8988T (cell line): ENCODE measurements at places on chromosomes 4 and X.
A peak's percentile ranks its signal among the peaks of the same experiment; 100 is the strongest.

DNA sequence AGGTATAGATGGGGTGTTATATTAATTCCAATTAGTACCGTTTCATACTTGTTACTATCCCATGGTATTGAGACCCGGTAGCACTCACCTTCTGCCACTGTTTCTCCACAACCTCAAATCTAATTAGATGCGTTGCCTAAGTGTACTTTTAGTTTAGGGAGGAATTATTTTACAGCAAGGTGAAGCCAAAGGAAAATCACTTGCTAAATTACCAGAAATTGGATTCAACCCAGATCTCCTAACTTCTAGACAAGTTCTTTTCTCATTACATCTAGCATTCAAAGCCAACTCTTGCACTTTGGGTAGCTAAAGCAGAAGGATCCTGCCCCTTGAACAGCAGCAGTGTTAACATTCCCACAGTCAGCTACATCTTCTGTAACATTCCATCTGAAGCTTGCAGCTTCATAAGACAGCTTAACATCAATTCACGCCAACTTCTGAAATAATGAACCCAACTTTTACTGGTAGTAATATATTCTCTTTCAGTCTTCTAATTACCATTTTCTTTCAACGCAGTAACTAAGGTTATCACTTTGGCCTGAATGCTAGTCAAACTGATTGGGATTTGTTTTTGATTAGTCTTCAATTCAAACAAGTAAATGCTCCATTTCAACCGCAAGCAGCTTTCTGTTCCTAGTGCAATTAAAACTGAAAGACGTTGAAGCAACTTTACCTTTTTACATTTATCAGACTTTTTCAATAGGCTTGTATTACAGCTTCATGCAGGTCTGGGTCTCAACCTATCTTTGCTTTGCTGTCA is 934 bp upstream of the SEC31A start:
- no peak for DNase-seq

- DNase-seq, result no peak
These were observed 420.3 kb downstream of the FAT4 start for GRCh38 chr4:125735102-125735501.

GRCh38 chr4:66330125-66330524 is 659.8 kb upstream of the EPHA5 start:
- no peak for DNase-seq

- DNase-seq, result no peak
These were observed 47.0 kb upstream of the RAPGEF2 start for GRCh38 chr4:159055833-159056232.

DNA sequence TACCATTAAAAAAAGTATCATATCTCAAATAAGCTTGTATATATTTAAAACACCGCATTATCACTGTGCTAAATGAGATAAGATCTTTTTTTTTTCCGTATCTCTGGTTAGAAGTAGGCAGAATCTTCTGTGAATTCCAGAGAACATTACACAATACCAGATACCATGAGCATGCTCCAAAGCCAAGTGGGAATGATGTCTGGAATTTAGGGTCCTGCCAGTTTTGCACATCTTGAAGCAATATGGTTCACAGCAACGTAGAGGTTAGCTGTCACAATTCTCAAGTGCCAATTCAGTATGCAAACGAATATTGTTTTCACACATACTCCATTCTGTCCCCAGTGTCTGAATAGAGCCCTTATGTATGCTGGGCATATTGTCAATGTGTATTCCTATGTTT is 127.5 kb upstream of the NEIL3 start:
- no peak for DNase-seq

GRCh38 chr4:181006499-181007260 is 1236.5 kb upstream of the TENM3 start:
- DNase-seq, result no peak

DNA sequence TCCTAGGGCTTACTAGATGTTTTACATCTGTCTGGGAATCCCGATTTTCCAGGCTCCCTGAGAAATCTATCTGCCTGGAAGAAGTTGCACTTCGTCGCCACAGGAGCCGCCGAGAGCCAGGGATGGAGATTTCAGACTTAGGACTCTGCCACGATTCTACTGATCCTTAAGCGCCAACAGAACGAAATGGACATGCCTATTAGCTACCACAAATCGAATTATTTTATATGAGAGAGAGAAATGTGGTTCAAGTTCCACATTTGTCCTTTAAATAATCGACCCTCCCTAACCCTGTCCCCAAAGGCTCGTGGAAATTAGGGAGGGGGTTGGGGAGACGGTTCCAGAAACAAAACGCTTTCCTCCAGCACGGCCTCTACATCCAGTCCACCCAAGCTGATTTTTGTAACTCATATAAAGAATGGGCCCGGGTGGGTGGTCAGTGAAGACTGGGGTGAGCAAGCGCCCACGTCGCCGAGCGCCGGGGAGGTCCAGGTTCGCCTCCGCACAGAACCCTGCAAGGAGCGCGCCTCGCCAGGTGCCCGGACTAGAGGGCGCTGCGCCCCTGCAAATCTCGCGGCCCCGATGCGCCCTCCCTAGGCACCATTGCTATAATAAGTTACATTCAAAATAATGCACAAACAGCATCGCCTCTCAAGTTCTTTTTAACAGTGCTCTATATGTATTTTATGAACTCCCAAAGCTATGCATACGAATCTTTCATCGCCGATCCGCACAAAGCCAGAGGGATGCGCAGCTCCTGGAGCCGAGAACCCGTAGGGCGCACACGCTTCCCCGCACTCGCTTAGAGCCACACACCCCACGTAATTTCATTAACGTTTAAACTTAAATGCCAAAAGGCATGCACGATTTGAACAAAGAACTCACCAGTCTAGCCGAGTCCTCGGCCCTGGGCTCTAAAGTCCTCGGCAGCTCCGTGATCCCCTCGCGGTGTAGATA is 2.1 kb upstream of the FAT1 start:
- DNase-seq, result peak; percentile 87

DNA sequence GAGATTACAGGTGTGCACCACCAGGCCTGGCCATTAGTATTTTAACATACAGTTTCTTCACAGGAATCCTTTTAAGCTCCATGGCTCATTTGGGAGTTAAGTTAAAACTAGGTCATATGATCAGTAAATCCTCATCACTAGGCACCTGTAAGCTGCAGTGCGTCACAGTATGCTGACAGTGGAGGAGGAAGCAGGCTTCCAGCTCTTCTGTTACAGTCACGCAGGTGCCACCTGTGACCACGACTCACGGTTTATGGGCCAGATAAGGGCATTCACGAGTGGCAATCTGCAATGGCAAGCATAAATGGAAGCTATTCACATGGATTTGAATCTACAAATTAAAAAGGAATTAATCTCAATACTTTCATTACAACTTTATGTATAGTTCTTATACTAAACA is 129.4 kb upstream of the BCOR start:
- no peak for DNase-seq

DNA sequence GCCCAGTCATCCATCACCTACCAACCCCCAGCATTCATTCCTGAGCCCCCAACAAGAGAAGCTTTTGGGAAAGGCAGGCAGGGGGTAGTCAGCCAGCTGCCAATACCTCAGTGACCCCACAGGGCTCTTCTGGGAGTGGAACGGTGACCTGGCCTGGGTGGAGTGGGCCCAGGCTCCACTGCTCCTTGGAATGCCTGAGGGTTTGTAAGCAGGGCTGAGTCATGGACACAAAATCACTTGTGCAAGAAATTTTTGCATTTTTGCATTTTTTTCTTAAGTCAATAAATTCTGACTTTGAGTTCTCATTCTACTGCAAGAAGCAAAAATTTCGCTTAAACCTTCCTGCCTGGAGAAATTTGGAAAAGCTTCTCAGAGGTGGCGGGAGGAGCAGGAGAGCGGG is 18.5 kb downstream of the SORCS2 start:
- no peak for DNase-seq

GRCh38 chrX:69556060-69557011 is 52.2 kb downstream of the NALF2 start:
- DNase-seq, result no peak

DNA sequence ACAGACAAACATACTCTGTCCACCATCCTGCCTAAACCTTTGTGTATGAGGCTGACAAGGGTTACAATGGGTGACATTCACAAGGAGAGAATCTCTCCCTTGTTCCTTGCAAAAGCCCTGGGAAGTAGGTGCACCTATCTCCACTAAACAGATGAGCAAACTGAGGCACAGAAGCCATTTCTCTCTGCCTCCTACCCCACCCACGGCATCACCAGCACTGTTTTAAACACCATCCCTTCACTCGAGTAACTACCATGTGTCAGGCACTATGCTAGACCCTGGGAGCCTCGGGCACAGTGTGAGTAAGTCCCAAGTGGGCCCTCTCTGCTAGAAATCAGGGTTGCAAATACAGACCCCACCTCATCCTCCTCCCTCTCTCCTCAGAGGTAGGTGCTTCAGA is 899 bp downstream of the LYAR start:
- DNase-seq, result no peak

GRCh38 chrX:119503484-119503861 is 35.2 kb downstream of the SLC25A5 start:
- peak; percentile 55 for DNase-seq

DNA sequence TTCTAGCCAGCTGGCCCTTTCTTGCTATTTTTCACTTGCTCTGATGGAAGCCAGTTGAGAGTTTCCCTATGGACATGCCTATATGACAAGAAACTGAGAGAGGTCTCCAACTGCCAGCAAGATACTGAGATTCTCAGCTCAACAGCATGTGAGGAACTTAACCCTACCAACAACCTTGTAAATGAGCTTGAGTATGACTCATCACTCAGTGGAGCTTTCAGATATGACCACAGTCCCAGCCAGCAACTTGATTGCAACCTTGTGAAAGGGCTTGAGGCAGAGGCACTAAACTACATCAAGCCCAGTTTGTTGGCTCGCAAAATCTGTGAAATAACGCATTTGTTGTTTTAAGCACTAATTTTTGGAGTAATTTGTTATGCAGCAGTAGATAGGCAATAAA is 175.8 kb downstream of the COMMD8 start:
- DNase-seq, result no peak

DNA sequence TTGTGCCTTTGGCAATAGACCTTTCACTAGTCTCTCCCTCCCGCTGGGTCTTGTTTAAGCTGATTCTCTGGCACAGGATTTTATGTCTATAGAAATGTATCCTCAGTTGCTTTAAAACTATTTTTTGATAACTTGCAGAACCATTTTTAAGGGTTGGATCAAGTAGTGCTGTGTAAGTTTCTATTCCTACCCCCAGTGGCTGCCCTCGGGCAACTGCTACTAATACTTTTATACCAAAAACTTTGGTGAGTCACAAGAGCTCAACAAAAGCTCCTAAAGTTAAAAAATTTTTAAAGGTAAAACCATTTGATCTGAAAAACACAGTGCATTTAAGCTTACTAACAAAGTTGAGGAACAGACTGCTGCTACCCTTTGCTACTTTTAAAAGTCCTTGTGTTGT is 1460.6 kb upstream of the PCDH7 start:
- DNase-seq, result no peak

GRCh38 chr4:85477534-85477933 is 2.6 kb downstream of the ARHGAP24 start:
- DNase-seq, result no peak

GRCh38 chr4:56817840-56818491 is 3.5 kb downstream of the SPINK2 start:
- no peak for DNase-seq

- DNase-seq, result no peak
These were observed 86.5 kb upstream of the KLF3 start for GRCh38 chr4:38577462-38577861.

DNA sequence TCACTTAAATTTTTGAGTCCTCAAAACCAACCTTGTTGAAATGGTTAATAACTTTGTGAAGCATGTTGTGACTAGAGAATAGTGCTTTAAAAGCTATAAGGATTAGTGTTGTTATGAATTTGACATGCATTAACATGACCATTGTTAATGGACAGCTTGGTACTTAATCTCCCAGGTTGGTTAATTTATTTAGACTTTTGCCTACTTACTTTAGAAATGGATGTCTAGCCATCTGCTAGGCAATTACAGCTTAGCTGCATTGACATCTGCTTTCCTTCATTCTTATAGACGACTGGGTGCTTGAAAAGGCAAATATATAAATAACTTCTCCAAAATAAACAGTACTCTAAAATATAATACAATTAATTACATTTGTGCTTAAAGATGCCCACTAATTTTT is 368.0 kb downstream of the CCSER1 start:
- no peak for DNase-seq

DNA sequence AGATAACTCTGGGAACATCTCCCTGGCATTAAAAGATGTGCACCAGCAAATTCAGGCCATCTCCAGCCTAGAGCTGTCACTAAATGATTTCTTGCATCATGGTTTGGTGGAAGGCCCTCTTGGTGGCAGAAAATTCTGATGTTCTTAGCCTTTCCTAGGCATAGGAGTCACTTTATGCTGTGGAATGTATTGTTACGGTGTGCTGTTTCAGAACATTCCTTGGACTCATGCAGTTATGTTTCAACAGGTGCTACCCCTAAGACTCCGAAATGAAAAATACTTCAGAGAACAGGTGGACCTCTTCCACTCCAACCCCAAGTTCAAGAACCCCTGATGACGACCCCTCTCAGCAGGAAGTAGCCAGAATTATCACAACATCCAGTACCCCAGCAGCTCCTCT is 20.3 kb upstream of the PAPSS1 start:
- DNase-seq, result no peak

- DNase-seq, result no peak
These were observed 113.4 kb downstream of the DRD5 start for GRCh38 chr4:9894644-9895332.

DNA sequence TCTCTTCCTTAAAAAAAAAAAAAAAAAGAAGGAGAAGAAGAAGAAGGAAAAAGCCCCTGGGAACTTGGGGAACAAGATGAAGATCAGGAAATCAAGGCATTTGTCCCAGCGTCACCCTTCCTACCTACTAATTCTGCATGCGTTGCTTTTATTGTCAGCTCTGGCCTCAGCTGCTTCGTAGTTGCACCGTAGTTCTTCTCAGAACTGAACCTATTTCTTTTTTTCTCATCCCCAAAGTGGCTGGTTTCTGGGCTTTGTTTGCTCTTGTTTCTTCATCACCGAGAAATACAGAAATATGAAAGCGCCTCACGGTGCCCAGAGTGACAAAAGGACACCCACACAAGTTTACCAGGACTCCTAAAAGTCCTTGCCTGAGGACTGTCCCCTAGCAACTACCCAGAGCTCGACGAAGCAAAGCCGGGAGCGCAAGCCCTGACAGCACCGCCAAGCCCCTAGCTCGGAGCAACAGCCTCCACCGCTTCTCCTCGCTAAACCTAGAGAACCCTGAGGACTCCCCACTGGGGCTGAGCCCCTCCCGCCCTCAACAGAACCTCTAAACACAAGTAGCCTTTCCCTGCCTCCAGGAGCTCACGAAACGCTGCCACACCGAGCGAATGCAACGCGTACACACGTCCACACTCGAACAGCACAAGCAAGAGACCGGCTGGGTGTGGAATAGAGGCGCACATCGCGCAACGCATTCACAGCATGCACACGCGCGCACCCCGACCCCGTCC is 710 bp downstream of the PRKG2 start:
- DNase-seq, result no peak

- DNase-seq, result no peak
These were observed 62.4 kb upstream of the UGT2B15 start for GRCh38 chr4:68732653-68733466.

DNA sequence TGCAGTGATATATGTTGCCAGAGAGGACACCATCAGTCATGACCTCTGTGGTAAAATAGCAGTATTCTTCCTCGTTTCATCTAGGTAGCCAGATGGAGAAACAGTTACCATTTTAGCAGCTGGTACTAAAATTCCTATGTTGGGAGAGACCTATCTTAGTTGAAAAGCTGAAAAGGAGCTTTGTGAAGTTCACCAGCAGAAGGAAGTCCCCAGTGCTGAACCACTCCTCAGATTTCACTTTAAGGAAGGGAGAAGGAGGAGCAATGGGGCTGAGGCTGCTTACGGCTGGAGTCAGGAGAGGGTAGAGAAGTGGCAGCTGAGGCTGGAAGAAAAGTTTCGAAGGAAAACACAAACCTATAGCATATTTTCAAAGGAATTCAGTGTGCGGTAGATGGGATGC is 103.7 kb downstream of the ATXN3L start:
- no peak for DNase-seq
